ENCODE measurements at places on chromosomes 5 and 9.

DNA sequence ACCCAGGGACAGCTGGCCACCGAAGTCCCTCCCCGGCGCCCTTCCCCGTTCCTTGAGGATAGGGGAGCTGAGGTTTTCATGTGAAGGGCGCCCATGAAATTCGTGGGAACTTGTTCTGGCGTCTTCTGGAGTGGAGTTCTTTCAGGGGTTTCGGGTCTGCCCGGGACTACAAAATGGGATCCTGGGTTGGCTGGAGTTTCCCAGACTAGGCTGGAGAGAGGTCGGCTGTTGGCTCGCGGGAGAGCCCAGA is 3.6 kb upstream of the RGMB start:
- no peak for DNase-seq

DNA sequence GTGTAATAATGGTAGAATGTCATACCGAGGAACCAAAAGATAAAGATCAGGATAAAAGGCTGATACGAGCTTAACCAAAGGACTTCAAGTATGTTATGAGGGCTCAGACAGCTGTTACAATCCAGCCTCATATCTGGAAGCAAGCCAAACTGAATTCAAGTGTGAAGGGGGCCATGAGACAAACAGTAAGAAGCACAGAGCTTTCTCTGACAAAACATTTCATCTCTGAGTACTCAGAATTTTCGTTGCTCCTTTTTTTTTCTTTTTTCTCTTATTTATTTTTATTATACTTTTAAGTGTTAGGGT is 52.9 kb upstream of the CD180 start:
- DNase-seq: no peak

DNA sequence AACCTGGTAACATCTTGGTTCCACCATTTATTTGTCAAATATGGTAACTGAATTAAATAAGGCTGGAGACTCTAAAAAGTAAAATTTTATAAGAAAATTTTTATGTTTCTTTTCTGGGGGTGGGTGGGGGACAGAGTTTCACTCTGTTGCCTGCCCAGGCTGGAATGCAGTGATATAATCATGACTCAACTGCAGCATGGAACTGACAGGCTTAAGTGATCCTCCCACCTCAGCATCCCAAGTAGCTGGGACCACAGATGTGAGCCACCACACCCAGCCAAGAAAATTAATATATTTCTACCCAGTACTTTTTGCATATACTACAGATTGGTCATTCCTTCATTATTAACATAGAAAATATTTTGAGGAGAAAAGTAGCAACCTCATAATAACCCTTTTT is 216.9 kb downstream of the DEPDC1B start:
- no peak for DNase-seq

DNA sequence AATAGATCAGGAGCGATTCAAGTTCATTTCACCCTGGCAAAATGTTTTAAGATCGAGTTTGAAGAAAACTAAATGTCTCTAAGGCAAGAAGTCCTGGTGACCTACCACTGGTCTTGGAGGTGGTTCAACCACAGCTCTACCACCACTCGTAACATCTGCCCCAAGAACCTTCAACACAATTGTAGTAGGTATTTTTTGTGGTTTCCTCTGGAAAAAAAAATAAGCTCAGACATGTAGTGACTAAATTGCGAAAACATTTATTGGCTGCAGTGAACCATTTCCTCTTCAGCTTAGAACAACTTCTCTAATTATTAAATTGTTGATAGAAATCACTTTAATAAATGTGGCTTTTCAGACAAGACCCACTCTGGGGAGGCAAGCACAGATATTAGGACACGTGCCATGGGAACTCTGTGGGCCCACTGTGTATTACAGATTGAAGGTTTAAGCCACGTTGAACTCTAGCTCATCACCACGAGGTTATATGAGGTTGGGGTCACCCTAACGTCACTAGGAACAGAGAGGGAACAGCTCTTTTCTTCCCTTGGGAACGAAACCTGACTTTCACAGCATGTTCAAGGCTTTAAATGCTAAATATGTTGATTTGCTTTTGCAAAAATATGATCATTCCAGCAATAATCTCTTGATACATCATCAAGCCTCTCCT is 142.9 kb downstream of the HSD17B3 start:
- DNase-seq: no peak

- peak; percentile 99 for DNase-seq
Observed at GRCh38 chr9:125706651-125707471, at the start of gene MAPKAP1. Gene MAPKAP1 (minus strand): TSS chr9:125707208. CDS start chr9:125672574, 34,634 bp downstream.

GRCh38 chr5:74373076-74373475 is 267.5 kb downstream of the ENC1 start:
- no peak for DNase-seq

GRCh38 chr5:40052808-40053207 is 626.9 kb upstream of the PTGER4 start:
- DNase-seq: no peak

DNA sequence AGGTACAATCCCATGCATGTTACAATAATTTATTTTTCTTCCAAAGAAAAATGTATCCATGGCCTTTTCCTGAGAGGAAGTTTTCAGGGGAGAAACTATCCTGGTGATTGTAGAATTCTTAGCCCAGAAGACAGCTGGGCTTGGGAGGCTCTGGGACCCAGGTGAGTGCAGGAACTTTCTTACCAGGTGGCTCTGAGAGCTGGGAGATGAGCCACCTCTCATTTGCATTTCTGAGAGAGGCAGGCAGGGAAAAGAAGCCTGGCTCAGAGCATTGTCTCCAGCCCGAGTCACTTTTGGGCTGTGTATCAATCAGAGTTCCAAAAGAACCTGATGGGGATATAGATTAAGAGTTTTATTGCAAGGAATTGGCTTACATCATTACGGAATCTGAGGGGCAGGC is 52.7 kb downstream of the ALG2 start:
- no peak for DNase-seq

DNA sequence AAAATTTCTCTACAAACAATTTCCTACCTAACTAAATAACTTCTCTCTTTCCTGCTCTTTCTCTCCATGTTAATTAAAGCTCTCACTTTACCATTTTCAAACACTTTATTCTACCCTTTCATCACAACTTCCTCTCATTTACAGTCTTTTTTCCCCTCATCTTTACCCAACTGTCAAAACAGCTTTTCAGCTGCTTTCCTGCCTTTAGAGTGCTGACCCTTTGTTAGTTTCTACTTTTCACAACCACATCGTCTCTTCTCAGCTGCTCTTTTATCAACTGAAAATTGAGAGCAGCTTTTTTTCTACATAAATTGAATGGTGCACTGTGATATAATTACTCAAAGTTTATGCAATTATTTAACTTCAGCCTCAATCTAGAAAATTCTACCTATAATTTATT is 3.1 kb upstream of the HOMER1 start:
- no peak for DNase-seq
